ENCODE measurements at places on chromosomes 7 and 10. TPM values are rescaled to one million over a fixed set of nuclear protein-coding genes. Genes with fewer than 3 reads are reported as not detected.

- no peak for DNase-seq
Observed at GRCh38 chr10:132547421-132547861, 9.9 kb downstream of the INPP5A start.

DNA sequence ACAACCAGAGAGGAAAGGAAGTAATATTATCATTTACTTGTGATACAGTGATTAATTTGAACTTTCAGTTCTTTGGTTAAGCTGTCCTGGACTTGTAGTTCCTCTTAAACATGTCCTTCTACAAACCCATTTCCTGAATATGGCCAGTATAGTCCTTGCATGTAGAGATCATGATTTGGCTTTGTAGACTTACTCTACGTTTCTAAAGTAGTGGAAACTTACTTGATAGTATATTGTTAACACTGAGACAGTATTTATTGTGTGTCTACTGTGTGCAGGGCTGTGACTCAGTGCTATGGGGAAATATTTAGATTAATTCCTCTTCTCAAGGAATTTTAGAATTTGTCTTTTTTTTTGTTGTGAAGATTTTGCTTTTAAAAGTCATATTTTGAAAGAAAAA is 109.5 kb downstream of the NRF1 start:
- DNase-seq: no peak

- DNase-seq: no peak
Observed at GRCh38 chr7:26700386-26700785, 164.0 kb downstream of the SKAP2 start.

GRCh38 chr7:20064974-20065862 is 152.0 kb downstream of the MACC1 start:
- peak; percentile 37 for DNase-seq

DNA sequence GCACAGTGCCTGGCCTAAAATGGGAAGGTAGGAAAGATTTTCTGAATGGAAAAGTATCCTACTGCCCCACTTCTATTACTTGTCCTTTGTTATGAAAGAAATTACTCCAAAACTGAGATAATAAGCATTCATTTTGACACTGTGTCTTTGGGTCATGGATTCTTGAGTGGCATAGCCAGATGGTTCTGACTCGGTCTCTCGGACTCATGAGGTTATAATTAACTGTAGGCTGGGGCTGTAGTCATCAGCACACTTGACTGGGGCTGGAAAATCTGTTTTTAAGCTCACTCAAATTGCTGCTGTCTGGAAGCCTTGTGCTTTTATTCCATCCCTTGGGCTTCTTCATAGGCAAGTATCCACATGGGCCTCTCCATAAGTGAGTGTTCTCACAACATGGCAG is 160.5 kb downstream of the VTI1A start:
- no peak for DNase-seq

- DNase-seq: no peak
Observed at GRCh38 chr10:127153181-127153580, 43.2 kb downstream of the INSYN2A start.

DNA sequence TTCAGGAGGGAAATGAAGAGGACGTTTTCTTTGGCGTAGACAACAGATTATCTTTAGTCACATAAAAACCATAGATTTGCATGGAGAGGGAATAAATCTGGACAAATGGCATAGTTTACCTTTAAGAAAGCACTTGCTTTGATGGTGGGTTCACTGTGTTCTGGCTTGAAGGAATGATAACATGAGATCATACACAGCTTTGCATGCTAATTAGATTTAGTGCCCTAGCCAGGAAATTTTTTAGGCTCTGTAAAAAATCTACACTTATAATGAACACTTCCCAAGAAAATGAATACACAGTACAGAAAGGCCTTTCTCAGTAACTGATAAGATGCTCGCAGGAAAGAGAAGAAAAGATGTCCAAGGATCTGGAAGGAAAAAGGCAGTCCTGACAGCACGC is 218.2 kb upstream of the AOAH start:
- no peak for DNase-seq

- no peak for DNase-seq
Observed at GRCh38 chr10:111161109-111161874, 84.5 kb downstream of the ADRA2A start.

GRCh38 chr10:125001313-125002046 is 59.6 kb downstream of the ZRANB1 start:
- DNase-seq: peak; percentile 89

GRCh38 chr10:5719546-5719945 is 34.9 kb downstream of the TASOR2 start:
- no peak for DNase-seq

DNA sequence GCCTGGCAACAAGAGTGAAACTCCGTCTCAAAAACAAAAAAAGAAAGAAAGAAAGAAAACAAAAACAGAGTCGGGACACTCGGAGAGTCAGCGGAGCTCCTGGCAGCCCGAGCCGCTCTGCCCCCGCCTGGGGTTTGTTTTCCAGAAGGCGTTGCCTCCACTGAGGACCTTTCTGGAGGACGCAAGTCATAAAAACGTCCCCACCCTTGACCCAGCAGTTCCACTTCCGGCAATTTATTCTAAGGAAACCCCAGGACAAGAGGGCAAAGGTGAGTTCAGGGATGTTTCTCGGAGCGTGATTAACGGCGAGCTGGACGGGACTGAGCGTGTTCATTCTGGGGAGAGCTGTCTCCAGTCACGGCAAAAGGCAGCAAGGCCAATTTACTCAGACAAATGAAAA is 27.0 kb upstream of the SUN1 start:
- no peak for DNase-seq

- DNase-seq: no peak
Observed at GRCh38 chr7:26441611-26442277, 150.1 kb downstream of the SNX10 start.

Gene ELN
- not detected for total RNA-seq

Gene OPN1SW
- total RNA-seq: not detected

Gene C10orf71
- not detected for total RNA-seq

Gene GIMAP2
- 12.6 TPM for total RNA-seq

Gene DYDC2
- 0.16 TPM for total RNA-seq

Gene TMEM270
- total RNA-seq: not detected

Data from SK-MEL-5 (cell line).